Activated T-helper 2 cell treated with anti-CD3 and anti-CD28 coated beads, Interferon-gamma antibody, Interleukin-2, Interleukin-4, amounts not matched to agents 10 μg/mL and 5 μg/mL and 100 μg/mL, durations not matched to agents 14 hours and 24 hours and 36 hours (primary cell): ENCODE measurements at places on chromosomes 2 and 18.

GRCh38 chr2:239245872-239246721, 154.7 kb downstream of the HDAC4 start:
- no peak overlapping the region for H3K27ac ChIP-seq
- peaks cover 26% of the 10 kb centered on the region for H3K4me1 ChIP-seq
- no peaks in the 10 kb centered on the region for H3K27me3 ChIP-seq
- no peak for DNase-seq
- H3K36me3 ChIP-seq, result peaks cover 37% of the 10 kb centered on the region
- no peak overlapping the region for H3K4me3 ChIP-seq

GRCh38 chr18:23259701-23260681, 124.7 kb downstream of the CABLES1 start:
- DNase-seq, result no peak
- peak overlapping the region; percentile 27 for H3K4me3 ChIP-seq
- peak overlapping the region; percentile 58 for H3K27ac ChIP-seq

- H3K4me3 ChIP-seq, result no peak overlapping the region
- H3K27me3 ChIP-seq, result peaks cover 2% of the 10 kb centered on the region
- H3K36me3 ChIP-seq, result no peaks in the 10 kb centered on the region
- H3K27ac ChIP-seq, result no peak overlapping the region
- DNase-seq, result peak; percentile 7
- H3K4me1 ChIP-seq, result peaks cover 13% of the 10 kb centered on the region
These were observed 2.0 kb downstream of the PTPN18 start for GRCh38 chr2:130357864-130358263.

GRCh38 chr2:28624436-28624792, 127.2 kb upstream of the PPP1CB start:
- H3K27ac ChIP-seq, result peak overlapping the region; percentile 94
- no peaks in the 10 kb centered on the region for H3K36me3 ChIP-seq
- peak overlapping the region; percentile 67 for H3K4me3 ChIP-seq
- H3K27me3 ChIP-seq, result no peaks in the 10 kb centered on the region
- no peak for DNase-seq
- H3K4me1 ChIP-seq, result peaks cover 81% of the 10 kb centered on the region

DNA sequence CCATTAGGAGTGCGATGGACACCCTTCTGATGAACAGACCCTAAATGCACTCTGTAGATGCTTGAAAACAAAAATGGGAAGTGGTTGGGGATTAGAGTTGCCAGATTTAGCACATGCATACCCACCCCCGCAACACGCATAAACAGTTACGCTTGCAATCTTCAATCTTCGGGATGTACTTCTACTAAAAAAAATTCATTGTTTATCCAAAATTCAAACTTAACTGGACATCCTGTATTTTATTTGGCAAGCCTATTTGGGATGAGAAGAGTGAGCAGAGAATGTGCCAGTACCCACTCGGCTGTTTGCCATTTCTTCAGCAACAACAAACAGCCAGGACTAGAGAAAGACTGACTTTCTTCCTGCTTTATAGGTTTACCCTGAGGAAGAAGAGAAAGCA, 18.4 kb downstream of the KIAA2012 start:
- H3K4me1 ChIP-seq, result no peaks in the 10 kb centered on the region
- DNase-seq, result no peak
- peaks cover 13% of the 10 kb centered on the region for H3K27me3 ChIP-seq
- no peak overlapping the region for H3K27ac ChIP-seq

GRCh38 chr2:3062476-3063260, 314.9 kb downstream of the EIPR1 start:
- no peaks in the 10 kb centered on the region for H3K27me3 ChIP-seq
- DNase-seq, result no peak
- H3K27ac ChIP-seq, result no peak overlapping the region

DNA sequence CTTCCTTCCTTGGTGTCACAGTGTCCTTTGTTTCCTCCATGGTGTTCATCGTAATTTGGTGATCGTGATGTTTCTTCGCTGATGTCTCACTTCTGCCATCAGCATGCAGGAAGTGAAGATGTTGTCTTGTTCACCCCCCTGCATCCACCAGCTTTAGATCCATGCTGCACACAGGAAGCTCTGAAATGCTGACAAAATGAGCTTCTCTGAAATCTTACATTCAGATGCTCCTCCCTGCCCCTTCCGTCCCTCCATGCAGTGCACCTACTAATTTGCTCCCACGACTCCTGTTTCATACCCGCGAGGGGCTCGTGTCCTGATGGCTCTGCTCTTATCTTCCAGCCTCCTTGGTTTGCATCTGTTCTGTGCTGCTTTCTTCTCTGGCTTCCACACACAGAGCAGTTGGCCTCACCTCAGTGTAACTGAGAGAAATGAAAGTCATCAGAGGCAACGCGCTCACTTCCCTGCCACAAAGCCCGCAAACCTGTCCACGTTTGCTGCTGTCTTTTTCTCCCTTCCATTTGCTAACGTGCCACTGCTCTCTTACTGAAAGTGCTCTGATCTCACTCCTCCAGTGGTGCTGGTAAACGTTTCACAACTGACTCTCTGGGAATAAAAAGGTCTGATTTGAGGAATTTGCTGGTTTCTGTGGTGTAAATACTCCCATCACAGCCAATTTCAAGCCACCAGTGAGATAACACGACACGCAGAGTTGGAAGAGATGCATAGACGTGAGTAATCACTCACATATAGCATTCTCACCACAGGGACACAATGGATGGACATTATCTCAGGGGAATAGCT, 41.0 kb upstream of the MGAT4A start:
- DNase-seq, result peak; percentile 69
- H3K4me1 ChIP-seq, result peaks cover 63% of the 10 kb centered on the region
- H3K4me3 ChIP-seq, result peak overlapping the region; percentile 91
- H3K27ac ChIP-seq, result peak overlapping the region; percentile 97
- H3K36me3 ChIP-seq, result no peaks in the 10 kb centered on the region

- H3K4me1 ChIP-seq, result no peaks in the 10 kb centered on the region
- DNase-seq, result no peak
- no peak overlapping the region for H3K4me3 ChIP-seq
- H3K27ac ChIP-seq, result no peak overlapping the region
These were observed 20.3 kb downstream of the CFAP210 start for GRCh38 chr2:169673921-169674320.

- H3K4me3 ChIP-seq, result no peak overlapping the region
- H3K27me3 ChIP-seq, result no peaks in the 10 kb centered on the region
- H3K36me3 ChIP-seq, result no peaks in the 10 kb centered on the region
- H3K4me1 ChIP-seq, result peaks cover 3% of the 10 kb centered on the region
- no peak overlapping the region for H3K27ac ChIP-seq
These were observed 17.0 kb downstream of the GPR35 start for GRCh38 chr2:240642061-240642805.

DNA sequence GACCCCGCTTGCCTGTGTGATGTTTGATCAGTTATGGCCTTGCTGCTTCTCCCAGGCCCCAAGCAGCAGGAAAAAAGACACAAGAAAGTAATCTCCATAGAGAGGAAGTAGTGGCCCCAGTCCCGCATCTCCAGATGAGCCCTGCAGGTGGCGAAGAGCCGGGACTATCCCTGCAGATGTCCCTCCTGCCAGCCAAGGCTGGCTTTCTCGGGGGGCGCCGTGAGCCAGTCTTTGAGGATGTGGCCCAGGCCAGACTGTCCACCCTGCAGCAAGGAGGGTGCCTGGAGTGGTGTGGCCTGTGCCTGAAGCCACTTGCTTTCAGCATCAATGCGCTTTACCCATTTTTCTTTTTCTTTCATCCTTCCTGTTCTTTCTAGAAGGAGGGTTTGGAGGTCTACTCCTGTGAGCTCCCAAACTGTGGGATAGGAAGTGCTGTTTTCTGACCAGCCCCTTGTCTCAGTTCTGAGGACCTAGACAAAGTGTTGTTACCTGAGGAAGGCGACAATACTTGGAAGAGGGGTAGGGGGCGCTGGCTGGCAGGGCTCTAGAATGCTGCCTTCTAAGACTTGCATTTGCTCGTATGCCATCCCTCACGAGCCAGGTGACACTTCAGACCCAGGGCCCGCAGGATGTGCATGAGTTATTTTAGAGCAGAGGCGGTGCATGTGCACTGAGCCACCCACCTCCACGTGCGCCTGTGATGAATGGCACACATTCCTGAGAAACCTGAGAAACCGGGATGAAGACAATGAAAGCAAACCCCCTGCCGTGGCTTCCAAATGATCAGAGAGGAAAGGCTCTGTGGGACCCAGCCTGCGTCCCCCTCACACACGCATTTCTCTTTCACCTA, 255.8 kb downstream of the FBXO15 start:
- H3K4me1 ChIP-seq, result no peaks in the 10 kb centered on the region
- no peaks in the 10 kb centered on the region for H3K36me3 ChIP-seq
- H3K27me3 ChIP-seq, result no peaks in the 10 kb centered on the region
- H3K4me3 ChIP-seq, result no peak overlapping the region
- no peak for DNase-seq

DNA sequence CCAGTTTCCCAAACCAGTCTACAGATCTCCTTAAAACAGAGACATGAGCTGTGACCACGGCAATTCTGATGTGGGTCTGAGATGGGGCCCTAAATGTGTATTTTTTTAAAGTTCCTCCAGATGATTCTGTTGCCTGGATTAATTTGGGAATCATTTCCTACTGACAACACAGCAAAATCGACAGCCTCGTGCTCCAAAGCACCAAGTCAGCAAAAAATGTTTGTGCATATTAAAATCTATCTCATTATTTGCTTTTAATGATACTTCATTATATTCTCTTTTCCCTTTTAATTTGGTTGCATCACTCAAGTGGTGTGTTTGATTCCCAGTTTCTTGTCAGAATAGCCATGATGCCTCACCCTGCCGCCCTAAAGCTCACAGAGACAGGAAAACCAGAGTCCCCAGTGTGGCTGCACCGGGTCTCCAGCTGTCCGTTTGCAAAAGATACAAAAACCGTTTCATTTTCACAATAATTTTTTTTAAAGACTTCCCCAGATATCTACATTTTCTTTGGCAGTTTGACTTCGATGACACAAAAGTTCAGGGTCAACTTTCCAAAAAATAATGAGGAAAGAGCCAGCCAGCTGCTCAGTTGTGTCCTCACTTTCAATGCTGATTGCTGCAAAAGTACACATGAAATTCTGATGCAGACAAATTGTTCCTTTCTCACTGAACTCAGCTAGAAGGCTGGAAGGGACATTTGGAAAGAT, 443.2 kb upstream of the ID2 start:
- peaks cover 39% of the 10 kb centered on the region for H3K4me1 ChIP-seq
- peaks cover 9% of the 10 kb centered on the region for H3K36me3 ChIP-seq
- no peak for DNase-seq
- peak overlapping the region; percentile 35 for H3K27ac ChIP-seq

DNA sequence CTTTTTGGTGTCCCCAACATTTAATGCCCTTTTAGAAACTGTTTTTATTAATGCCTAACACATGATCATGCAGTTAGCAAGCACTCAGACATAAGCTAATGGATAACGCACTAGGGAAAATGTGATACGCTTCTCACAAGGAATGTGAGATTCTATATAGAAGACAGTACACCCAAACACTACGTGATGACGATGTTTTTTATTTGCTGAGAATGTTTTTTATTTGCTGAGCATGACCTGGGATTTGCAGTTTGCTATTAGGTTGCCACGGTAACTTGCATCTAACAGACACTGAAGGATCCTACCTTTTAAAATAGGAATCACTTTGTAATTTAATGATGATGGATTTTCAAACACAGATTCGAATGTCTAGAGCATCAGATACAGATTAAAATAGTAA, 4.9 kb downstream of the SMC6 start:
- H3K4me1 ChIP-seq, result peaks cover 28% of the 10 kb centered on the region
- no peak overlapping the region for H3K4me3 ChIP-seq
- H3K27me3 ChIP-seq, result no peaks in the 10 kb centered on the region

DNA sequence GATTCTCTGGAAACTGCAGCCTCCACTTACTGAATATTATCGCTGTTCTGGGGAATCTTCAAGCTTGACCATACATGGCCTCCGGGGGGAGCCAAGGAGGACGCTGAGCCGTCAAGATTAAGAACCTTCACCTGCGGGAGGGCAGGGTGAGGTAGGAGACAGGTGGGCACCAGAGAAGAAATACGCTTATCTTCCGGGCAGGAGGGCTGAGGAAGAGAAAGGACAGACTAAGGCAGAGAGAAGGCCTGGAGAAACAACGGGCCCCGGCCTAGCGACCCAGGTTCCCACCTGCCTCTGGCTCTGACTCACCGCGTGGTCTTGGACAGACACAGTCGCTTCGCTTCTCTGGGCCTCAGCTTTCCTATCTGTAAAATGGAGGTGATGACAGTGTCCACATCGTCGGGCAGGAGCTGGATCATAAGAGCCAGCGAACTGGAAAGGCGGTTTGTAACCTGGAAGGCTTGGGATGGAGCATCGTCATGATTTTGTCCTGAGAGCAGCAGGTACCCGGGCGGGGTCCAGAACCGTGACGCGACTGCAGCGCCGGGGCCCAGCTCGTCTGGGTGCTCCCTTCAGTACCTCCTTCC, 659 bp downstream of the ZNF142 start:
- DNase-seq, result peak; percentile 36
- H3K4me1 ChIP-seq, result peaks cover 25% of the 10 kb centered on the region
- H3K36me3 ChIP-seq, result peaks cover 71% of the 10 kb centered on the region
- H3K27me3 ChIP-seq, result no peaks in the 10 kb centered on the region

- no peak overlapping the region for H3K4me3 ChIP-seq
- H3K4me1 ChIP-seq, result peaks cover 6% of the 10 kb centered on the region
- no peak overlapping the region for H3K27ac ChIP-seq
These were observed 9.2 kb downstream of the G6PC2 start for GRCh38 chr2:168910330-168910729.

DNA sequence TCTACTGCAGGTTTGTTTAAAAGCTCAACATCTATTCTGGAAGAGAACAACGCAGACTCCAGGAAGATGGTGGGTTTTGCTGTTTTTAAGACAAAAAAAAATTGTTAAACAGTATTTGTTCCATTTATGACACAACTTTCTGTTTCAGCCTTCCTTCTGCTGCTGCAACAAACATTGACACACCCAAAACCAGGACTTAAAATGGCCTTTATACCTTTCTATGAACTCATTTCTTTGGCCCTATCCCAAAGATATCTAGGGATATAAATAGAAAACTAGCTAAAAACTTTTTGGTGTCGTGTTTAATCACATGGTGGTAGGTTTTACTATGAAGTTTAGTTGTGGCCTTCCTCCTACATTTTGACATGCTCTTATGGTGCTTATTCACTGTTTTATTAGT, 964 bp upstream of the GALNT3 start:
- no peaks in the 10 kb centered on the region for H3K27me3 ChIP-seq
- DNase-seq, result no peak

DNA sequence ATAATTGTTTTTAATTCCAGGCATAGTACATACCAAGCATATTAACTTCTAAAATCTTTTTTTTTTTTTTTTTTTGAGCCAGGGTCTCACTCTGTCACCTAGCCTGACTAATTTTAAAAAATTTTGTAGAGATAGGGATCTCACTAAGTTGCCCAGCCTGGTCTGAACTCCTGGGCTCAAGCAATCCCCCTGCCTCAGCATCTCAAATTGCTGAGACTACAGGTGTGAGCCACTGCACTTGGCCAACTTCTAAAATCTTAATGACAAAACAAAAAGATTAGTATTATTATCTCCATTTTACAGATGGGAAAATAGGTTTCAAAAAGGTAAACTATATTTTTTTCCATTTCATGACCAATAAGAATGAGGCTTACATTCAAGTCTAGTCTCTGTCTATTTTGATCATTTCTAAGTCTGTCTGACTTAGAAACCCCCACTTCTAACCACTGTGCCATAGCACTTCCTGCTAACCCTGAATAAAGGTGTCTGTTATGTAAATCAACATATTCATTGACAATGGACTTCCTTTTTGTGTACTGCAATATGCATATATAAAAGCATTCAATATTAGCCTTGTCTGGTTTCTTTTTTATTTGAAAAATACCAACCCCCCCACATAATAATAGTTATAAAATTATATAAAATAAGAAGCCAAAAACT, 28.7 kb upstream of the ZEB2 start:
- peaks cover 19% of the 10 kb centered on the region for H3K27me3 ChIP-seq
- DNase-seq, result no peak
- no peak overlapping the region for H3K27ac ChIP-seq
- H3K4me1 ChIP-seq, result peaks cover 21% of the 10 kb centered on the region

- H3K27me3 ChIP-seq, result no peaks in the 10 kb centered on the region
- H3K36me3 ChIP-seq, result no peaks in the 10 kb centered on the region
- DNase-seq, result no peak
- no peak overlapping the region for H3K4me3 ChIP-seq
- H3K27ac ChIP-seq, result no peak overlapping the region
- no peaks in the 10 kb centered on the region for H3K4me1 ChIP-seq
These were observed 1399.3 kb upstream of the LRRTM1 start for GRCh38 chr2:81703831-81704230.
